ENCODE measurements at places on chromosomes 2 and 18. TPM values are rescaled to one million over a fixed set of nuclear protein-coding genes. Genes with fewer than 3 reads are reported as not detected.

- no peak for DNase-seq
These were observed 226.7 kb upstream of the KLHL29 start for GRCh38 chr2:23158306-23158705.

DNA sequence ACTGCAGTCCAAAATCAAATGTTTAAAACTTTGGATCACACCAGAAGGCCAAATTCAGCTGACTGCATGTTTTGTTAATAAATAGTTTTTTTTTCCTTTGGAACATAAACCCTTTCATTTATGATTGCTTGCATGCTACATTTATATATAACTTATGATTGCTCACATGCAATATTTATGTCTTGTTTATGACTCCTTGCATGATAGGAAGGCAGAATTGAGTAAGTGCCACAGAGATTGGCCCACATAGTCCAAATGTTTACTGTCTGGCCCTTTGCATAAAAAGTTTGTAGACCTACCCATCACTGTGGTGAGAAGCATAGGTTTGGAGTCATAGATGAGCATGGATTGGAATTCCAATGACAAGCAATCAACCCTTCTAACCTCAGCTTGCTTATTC, 30.8 kb downstream of the WDFY1 start:
- no peak for DNase-seq

DNA sequence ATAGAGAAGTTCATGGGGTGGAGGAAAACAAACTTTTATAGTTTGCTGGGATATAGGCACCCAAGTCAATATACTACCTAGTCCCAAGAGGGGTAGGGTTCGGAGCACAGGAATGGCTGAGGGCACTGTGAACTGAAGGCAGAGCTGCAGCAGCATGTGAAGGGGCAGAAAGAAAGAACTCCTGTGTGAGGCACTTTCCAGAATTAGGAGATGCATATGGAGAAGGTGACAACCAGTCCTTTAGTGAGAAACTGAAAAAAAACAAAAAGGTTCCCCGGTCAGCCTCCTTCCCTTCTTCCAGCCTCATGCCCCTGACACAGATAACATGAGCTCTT, 429.1 kb downstream of the DSC3 start:
- DNase-seq: no peak

GRCh38 chr2:191155608-191156071, 4.8 kb upstream of the STAT4 start:
- DNase-seq: peak; percentile 59

- DNase-seq: no peak
These were observed 11.1 kb downstream of the CAPN10 start for GRCh38 chr2:240597419-240598181.

GRCh38 chr2:212176151-212176550, 362.5 kb downstream of the ERBB4 start:
- peak; percentile 41 for DNase-seq

GRCh38 chr2:62713837-62714236, 8.3 kb downstream of the EHBP1 start:
- DNase-seq: peak; percentile 19

GRCh38 chr2:25168256-25169072, at the start of gene POMC:
Gene POMC, minus strand, starts transcription at chr2:25168580. Its CDS starts 3,808 bp downstream, at chr2:25164772.
- peak; percentile 6 for DNase-seq

- no peak for DNase-seq
These were observed 224.4 kb downstream of the ZNF385B start for GRCh38 chr2:179636995-179637394.

Gene NT5C1B
- total RNA-seq: not detected

Gene SNORC
- total RNA-seq: 0.53 TPM

Gene ACKR3
- total RNA-seq: 22.0 TPM

Gene GYPC
- total RNA-seq: 0.51 TPM
